Anterior cingulate cortex (tissue), 58 donors: ENCODE measurements at places on chromosomes 6 and 20.

DNA sequence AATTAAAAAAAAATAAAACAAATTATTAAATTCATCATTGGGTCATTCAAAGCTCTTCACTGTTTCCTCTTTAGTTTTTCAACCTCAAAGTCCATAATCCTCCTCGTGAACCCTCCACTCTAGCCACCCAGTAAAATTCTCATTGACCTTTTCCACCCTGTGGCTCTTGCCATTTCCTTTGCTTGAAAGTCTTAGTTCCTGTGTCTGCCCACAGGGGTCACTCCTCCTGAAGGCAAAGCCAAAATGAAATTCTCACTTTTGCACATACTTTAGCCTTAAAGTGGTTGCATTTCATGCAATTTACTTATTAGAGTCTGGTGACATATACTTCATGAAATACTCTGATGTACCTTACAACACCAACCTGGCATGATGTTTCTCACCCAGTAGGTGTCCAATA, 263.7 kb downstream of the BMP2 start:
- no peak for DNase-seq

DNA sequence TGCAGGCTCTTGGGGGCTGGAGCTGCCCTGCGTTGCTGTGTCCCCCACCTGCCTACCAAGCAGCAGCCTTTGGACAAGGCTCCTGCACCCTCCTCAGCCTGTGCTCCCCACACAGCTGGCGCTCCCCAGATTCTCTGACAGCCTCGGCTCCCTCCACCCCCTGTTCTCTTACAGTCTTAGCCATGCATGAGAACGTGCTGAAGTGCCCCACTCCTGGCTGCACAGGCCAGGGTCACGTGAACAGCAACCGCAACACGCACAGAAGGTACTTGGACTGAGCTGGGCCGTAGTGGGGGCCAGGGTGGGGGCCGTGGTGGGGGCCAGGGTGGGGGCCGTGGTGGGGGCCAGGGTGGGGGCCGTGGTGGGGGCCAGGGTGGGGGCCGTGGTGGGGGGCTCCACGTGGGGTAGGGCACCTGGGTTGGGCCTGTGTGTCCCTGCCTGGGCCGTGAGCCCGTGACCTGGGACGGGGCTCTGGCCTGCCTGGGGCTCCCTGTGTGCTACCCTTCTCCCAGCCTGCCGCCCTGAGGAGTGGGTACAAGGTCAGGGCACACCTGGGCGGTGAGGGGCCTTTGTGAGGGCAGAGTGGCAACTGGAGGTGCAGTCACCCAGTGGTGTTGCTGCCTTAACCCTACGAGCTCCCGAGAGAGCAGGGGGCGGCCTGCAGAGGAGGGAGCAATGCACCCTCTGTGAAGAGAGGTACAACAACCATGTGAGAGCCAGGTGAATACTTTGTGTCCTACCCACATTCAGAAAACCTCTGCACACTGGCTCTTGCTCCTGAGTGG, 43.5 kb upstream of the PCMTD2 start:
- DNase-seq, result no peak

GRCh38 chr20:45779011-45779915, 12.4 kb downstream of the WFDC3 start:
- no peak for DNase-seq

DNA sequence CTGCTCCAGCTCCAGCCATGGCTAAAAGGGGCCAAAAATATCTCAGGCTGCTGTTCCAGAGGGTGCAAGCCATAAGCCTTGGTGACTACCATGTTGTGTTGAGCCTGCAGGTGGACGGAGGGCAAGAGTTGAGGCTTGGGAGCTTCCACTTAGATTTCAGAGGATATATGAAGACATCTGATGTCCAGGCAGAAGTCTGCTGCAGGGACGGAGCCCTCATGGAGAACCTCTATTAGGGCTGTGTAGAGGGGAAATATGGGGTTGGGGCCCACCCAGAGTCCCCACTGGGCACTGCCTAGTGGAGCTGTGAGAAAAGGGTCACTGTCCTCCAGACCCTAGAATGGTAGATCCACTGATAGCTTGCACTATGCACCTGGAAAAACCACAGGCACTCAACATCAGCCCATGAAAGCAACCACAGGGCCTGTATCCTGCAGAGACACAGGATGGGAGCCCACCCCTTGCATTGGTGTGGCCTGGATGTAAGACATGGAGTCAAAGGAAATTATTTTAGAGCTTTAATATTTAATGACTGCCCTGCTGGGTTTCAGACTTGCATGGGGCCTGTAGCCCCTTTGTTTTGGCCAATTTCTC, 70.5 kb downstream of the NINL start:
- no peak for DNase-seq

- no peak for DNase-seq
Measured at GRCh38 chr20:54843865-54844264, 368.5 kb downstream of the DOK5 start.

- DNase-seq, result no peak
Measured at GRCh38 chr6:148509119-148509799, 166.6 kb downstream of the SASH1 start.

GRCh38 chr20:45111799-45112471, 3.0 kb downstream of the WFDC5 start:
- DNase-seq, result no peak

GRCh38 chr6:14266266-14266665, 148.7 kb downstream of the CD83 start:
- DNase-seq, result no peak

GRCh38 chr6:26333476-26334297, 31.3 kb upstream of the BTN3A2 start:
- DNase-seq, result no peak

DNA sequence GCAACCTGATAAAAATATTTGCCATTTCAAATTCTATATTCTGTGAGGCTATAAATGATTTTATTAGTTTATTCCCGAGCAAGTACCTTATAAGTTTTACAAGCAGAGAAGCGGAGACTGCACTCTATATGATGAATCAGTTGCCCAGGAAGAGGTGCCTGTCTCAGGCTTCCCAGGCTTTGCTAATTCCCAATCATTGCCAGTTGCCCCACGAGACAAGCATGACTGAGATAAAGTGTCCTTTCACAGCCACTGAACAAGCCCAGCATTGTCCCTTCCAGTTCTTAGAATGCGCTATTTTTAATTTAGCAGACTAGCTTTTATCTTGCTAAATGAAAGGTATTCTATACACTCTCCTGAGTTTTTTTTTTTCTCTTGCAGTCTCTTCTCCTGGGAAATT, 260.7 kb downstream of the ALDH8A1 start:
- no peak for DNase-seq

GRCh38 chr6:99991955-99992354, 2.1 kb downstream of the MCHR2 start:
- DNase-seq, result no peak

GRCh38 chr6:105364243-105364642, 38.6 kb downstream of the PREP start:
- DNase-seq, result no peak

GRCh38 chr6:168403370-168404005, 37.5 kb upstream of the SMOC2 start:
- DNase-seq, result no peak

GRCh38 chr6:135109761-135110160, 55.1 kb upstream of the HBS1L start:
- no peak for DNase-seq

DNA sequence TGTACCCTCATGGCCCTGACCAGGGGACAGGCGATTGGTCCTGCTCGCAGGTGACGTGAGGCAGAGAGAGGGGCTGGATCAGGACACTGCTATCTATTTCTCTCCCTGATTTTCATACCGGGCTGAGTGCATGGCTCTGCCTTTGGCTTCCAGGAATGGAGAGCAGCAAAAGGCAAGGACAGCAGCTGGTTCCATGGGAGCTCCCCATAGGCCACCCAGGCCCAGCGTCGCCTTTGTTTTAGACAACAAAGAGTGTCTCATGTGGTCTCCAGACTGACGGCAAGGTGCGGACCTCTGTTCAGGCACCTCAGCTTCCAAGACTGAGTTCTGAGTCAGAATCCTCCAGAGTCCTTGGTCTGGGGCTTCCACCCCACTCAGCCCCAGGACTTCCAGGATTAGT, 123.1 kb downstream of the VEGFA start:
- no peak for DNase-seq

DNA sequence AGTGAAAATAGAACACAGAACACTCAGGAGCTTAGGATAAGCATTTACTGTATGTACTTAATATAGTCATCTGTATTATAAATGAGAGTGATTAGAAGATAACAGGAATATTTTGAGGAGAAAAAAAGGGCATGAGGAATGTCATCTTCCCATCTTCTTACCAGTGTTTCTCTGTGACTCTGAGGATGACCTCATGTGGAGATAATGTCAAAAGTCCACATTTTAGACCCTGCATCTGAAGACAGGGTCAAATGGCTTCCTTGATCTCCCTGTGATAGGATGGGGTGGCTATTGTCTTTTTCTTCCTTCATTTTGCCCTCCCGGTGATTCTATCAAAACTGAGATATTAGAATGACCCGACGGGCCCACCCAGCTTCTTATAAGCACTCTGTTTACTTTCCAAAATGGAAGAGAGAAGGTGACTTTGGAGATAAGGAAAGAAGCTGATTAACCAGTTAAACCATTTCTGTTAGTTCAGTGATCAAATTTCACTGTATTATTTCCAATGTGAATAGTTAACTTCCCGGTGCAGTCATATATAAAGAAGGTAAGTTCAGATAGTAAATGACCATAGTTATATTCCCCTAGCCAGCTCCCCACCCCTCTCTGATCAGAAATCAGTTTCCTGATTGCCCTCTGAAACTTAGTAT, 115.7 kb upstream of the SALL4 start:
- DNase-seq, result no peak

DNA sequence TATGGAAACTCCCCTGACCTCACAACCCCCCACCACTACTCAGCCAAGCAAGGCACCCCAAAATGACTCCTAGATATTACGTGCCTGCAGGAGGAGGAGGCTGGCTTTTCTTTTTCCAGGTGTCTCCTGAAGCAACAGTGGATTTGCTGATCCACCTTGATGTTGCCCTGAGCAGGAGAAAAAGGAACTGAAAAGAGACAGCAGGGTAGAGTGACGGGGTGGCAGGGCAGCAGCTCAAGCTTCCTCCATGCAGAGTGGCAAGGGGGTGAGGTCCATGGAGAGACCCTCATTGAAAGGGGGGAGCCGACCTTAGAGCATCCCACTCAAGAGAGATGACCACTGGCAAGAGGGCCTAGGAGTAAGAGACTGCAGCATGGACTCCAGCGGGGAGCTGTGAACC, 112.0 kb upstream of the SIRPA start:
- DNase-seq, result no peak

GRCh38 chr6:44306710-44307109, 6.4 kb downstream of the AARS2 start:
- DNase-seq, result no peak

GRCh38 chr6:5213836-5214235, 46.9 kb downstream of the LYRM4 start:
- no peak for DNase-seq

- no peak for DNase-seq
Measured at GRCh38 chr6:168708526-168708925, 267.5 kb downstream of the SMOC2 start.

DNA sequence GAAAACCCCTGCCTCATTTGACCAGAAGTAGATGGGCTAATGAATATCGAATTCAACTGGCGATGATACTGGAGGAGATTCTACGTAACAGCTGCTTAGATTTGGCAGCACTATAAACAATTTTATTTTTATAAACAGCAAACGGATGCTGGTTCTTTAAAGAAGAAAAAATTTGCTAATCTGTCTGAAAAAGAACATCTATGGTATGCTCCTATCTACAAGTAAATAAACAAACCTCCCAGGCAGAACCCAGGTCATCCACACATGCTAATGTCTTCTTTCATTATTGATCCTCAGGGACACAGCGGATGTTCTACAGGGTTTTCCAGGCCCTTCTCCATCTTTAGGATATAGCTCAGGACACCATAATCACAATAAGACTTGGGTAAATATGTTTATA, 291.3 kb downstream of the ALDH8A1 start:
- no peak for DNase-seq

DNA sequence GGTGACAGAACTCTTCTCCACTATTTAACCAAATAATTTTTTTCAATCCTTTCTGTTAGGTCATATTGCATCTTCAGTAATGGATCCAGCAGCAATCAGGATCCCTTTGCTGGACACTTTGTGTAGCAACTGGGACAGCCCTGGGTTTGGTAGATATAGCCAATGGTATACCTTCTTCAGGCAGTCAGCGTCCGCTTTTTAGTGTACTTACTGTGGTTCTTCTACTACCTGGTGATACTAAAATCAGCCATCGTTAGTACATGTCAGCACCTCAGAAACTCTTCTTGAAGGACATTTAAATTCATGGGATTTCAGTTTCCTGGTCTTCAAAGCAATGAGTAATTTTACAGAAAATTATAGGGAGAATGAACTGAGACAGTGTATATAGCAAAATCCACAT, 93.5 kb downstream of the ADGRG6 start:
- no peak for DNase-seq

DNA sequence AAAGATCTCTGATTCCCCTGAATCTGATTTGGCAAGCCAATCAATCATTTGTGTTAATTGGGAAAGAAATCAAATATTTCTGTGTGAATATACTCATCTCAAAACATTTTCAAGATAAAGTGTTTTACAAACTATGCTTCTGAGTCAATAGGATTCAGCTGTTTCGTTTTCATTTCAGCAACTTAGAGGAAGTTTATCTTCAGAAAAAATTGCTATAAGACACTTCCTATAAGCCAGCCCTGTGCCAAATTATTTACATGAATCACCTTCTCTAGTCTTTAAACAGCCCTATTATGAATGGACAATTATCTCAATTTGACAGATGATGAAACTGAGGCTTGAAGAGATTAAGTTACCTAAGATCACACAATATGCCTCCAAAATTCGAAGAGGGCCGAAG, 10.9 kb downstream of the DEFB129 start:
- no peak for DNase-seq

GRCh38 chr6:110125361-110125760, 54.1 kb downstream of the WASF1 start:
- no peak for DNase-seq
